Activated naive CD4-positive, alpha-beta T cell treated with anti-CD3 and anti-CD28 coated beads for 36 hours (primary cell): ENCODE measurements at places on chromosomes 1 and 21. TPM values are rescaled to one million over a fixed set of nuclear protein-coding genes. Genes with fewer than 3 reads are reported as not detected.

DNA sequence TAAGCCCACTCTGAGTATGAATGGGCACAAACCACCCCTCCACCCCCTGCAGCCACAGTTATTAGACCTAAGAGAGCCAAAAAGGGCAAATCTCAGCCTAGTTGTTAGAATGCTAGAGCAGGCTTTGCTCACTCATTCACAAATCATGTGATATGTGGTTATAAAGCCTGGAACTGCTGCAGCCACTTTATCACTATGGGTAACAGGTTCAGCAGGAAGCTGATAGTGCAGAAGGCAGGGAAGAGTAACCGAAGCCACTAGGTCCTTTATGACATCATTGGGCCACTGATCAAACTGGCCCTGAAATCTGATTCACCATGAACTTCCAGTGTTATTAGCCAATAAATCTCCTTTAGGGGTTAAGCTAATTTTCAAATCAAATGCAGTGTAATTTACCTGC, 134.7 kb downstream of the GRIK1 start:
- H3K36me3 ChIP-seq = no peaks in the 10 kb centered on the region
- no peak overlapping the region for H3K4me3 ChIP-seq
- H3K27me3 ChIP-seq = peaks cover 6% of the 10 kb centered on the region
- no peak for DNase-seq
- H3K4me1 ChIP-seq = no peaks in the 10 kb centered on the region
- no peak overlapping the region for H3K27ac ChIP-seq

NHLH2 gene
- total RNA-seq = not detected

PFDN2 gene
- total RNA-seq = 179 TPM

H6PD gene
- 7.8 TPM for total RNA-seq

GRCh38 chr1:244836135-244836521, 670 bp downstream of the COX20 start:
- H3K4me1 ChIP-seq = peaks cover 40% of the 10 kb centered on the region
- peak overlapping the region; percentile 97 for H3K27ac ChIP-seq
- H3K36me3 ChIP-seq = peaks cover 24% of the 10 kb centered on the region

AADACL4 gene
- total RNA-seq = not detected

DNA sequence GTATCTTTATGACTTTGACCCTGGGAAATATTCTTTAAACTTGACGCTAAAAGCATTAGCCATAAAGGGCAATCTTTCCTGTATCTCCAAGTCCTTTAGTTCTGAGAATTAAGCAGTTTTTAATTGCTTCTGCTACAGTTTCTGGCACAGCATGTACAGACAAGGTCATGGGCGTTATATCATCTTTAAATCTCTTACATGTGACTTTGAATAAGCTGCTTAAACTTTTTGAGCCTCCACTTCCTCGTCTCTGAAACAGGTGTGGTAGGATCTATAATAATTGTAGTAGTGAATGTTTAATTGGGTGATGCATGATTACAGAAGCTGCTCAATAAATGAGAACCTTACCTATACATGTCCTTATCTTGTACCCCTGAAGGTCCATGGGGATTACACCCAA, 153.4 kb downstream of the PLA2G4A start:
- H3K4me1 ChIP-seq = no peaks in the 10 kb centered on the region
- DNase-seq = no peak
- H3K36me3 ChIP-seq = no peaks in the 10 kb centered on the region
- no peak overlapping the region for H3K27ac ChIP-seq
- H3K4me3 ChIP-seq = no peak overlapping the region

DNA sequence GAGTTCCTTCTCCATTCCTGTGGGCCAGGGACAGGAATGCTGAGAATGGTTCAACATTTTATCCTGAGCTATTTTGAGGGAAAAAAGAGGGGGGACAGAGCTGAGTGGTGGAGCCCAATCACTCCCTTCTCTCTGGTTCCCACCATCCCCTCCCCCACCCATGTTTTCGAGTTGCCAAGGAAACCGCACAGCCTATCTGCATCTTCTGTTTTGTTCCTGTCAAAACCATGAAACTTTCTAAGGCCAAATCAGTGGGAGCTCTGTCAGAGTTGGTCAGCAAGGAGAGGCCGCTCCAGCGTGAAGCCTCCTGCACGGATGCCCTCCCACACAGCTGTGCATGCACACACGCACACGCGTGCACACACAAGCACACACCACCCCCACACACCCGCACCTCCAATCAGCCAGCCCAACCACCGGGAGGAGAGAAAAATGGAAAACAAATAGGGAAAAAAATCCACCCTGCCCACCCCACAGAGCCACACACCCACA, 54.5 kb upstream of the ATP2B4 start:
- H3K4me3 ChIP-seq = no peak overlapping the region
- no peak for DNase-seq
- H3K4me1 ChIP-seq = no peaks in the 10 kb centered on the region
- no peaks in the 10 kb centered on the region for H3K36me3 ChIP-seq
- no peak overlapping the region for H3K27ac ChIP-seq

OR6N1 gene
- not detected for total RNA-seq

DNA sequence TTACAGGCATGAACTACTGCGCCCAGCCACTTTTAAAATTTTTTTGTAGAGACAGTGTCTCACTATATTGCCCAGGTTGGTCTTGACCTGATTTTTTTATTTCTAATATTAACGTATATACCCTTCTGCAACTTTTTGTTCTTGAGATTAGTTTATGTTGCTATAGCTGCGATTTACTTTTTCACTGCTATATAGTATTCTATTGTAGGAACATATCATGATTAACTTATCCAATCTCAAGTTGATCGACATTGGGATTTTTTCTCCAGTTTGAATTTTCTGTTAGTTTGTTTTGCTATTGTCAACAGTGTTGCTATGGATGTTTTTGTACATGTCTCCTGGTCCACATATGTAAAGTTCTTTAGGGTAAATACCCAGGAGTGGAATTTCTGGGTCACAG, 35.4 kb downstream of the WASF2 start:
- peaks cover 3% of the 10 kb centered on the region for H3K36me3 ChIP-seq
- H3K4me3 ChIP-seq = no peak overlapping the region
- peak overlapping the region; percentile 71 for H3K27ac ChIP-seq

DNA sequence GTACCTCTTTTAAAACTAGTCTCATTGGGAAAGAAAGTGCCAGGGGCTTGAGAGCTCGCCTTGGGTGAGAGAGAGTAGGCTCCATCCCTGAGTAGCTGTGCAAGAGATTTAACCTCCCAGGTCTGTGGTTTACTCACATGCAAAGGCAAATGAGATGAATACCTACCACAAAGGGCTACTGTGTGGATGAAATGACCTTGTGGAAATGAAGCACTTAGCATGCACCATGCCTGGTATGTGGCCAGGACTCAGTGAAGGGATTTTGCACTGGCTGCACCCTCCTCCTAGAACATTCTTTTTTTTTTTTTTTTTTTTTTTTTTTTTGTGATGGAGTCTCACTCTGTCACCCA, 120.3 kb downstream of the PROX1 start:
- H3K27ac ChIP-seq = no peak overlapping the region
- no peak for DNase-seq
- no peaks in the 10 kb centered on the region for H3K36me3 ChIP-seq
- peaks cover 2% of the 10 kb centered on the region for H3K27me3 ChIP-seq

COL24A1 gene
- not detected for total RNA-seq

DNA sequence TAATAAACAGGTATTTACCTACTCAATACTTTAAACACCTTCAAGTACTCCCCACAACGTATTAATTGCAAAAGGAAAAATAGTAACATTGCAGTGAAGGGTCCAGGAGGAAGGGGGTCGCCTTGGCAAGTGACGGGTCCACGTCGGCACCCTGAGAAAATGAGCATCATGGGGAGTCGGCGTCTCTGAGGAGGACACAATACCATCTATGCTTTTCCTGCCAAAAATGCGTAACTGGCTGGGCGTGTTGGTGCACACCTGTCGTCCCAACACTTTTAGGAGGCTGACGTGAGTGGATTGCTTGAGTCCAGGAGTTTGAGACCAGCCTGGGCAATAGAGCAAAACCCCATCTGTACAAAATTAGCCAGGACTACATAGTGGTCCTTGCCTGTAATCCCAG, 7.3 kb downstream of the FTCD start:
- no peak overlapping the region for H3K27ac ChIP-seq
- H3K4me3 ChIP-seq = no peak overlapping the region
- H3K36me3 ChIP-seq = no peaks in the 10 kb centered on the region
- H3K27me3 ChIP-seq = no peaks in the 10 kb centered on the region
- peaks cover 13% of the 10 kb centered on the region for H3K4me1 ChIP-seq

DNA sequence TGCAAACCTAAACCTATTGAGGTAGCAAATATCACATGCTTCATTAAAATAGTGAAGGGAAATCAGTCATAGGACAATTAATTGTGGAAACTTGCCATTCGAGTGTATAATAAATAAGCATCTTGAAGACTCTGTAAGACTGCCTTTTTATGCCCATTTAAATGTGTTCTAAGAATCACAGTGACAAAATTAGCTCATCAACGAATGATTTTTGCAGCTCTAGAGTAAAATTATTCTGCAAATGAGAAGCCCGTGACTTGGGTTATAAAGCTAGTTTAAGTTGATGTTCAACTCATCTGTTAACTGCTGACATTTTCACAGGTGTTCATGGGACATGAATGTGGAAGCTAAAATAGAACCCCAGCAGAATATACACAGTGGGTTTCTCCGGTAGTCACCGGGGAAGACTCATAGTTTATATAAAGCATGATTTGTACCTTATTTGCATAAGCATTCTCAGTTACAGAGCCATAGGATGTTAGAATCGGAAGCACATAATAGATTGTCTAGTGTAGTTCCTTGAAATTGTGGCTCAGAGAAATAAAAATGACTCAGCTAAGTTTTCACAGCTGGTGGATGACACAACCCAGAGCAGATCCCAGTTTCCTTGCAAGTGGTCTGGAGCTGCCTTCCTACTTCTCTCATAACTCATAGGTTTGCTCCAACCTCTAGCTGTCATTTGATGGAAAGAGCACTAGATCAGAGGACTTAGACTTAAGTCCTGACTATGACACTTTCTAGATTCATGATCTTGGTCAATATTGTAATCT, 107.3 kb downstream of the UCHL5 start:
- no peak for DNase-seq
- no peaks in the 10 kb centered on the region for H3K27me3 ChIP-seq
- no peak overlapping the region for H3K27ac ChIP-seq
- H3K4me3 ChIP-seq = no peak overlapping the region
- peaks cover 3% of the 10 kb centered on the region for H3K36me3 ChIP-seq
- no peaks in the 10 kb centered on the region for H3K4me1 ChIP-seq

GCSAML gene
- not detected for total RNA-seq

NCMAP gene
- total RNA-seq = 0.20 TPM

KCNH1 gene
- total RNA-seq = not detected

GRCh38 chr1:156643778-156644092, 1.8 kb downstream of the BCAN start:
- peak; percentile 43 for DNase-seq
- no peak overlapping the region for H3K27ac ChIP-seq
- no peaks in the 10 kb centered on the region for H3K36me3 ChIP-seq

DNA sequence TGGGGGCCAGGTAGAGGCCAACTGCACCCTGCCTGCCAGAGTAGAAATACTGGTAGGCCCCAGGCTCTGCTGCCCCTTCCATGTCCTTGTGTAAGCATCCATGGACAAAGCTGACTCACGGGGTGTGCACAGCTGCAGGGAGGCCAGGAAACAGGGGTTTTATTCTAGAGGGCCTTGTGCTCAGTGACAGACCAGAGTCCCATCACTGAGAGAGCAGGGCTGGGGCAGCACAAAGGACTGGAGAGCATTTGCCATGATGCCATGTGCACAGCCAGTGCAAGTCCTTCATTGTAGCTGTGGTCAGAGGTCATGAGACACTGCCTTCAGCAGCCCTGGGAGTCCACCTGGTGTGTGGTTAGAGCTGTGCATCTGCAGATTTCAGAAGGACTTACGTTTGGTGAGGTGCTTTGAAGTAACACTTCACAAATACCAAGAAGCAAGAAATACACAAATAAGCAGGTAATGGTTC, 8.1 kb downstream of the ARF1 start:
- no peak for DNase-seq
- H3K4me1 ChIP-seq = peaks cover 79% of the 10 kb centered on the region
- no peaks in the 10 kb centered on the region for H3K27me3 ChIP-seq
- H3K36me3 ChIP-seq = peaks cover 56% of the 10 kb centered on the region
- H3K4me3 ChIP-seq = no peak overlapping the region
- H3K27ac ChIP-seq = peak overlapping the region; percentile 68

GPR25 gene
- total RNA-seq = not detected

GRCh38 chr1:118258975-118259374, 73.9 kb upstream of the SPAG17 start:
- H3K4me3 ChIP-seq = no peak overlapping the region
- H3K4me1 ChIP-seq = no peaks in the 10 kb centered on the region
- no peaks in the 10 kb centered on the region for H3K27me3 ChIP-seq

C1orf167 gene
- not detected for total RNA-seq

DNA sequence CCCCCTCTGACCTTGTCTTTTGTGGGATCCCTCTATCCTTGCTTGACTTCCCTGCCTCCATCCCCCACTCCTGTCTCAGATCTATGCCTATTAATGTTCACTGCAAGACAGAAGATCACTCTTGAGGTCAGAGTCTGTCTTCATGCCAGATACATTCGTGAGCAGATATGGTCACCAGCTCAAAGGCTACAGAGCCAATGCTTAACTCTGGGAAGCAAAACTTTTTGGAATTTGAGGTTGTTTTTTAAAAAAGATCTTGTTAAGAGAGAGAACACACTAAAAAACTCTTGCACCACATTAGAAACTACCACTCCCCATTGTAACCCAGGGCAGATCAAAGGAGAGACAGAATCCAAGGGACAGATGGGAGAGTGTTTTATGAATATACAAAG, 17.1 kb upstream of the A3GALT2 start:
- H3K27me3 ChIP-seq = no peaks in the 10 kb centered on the region
- H3K4me1 ChIP-seq = peaks cover 35% of the 10 kb centered on the region
- no peak overlapping the region for H3K27ac ChIP-seq
- H3K4me3 ChIP-seq = no peak overlapping the region
- no peak for DNase-seq
- peaks cover 2% of the 10 kb centered on the region for H3K36me3 ChIP-seq

DNA sequence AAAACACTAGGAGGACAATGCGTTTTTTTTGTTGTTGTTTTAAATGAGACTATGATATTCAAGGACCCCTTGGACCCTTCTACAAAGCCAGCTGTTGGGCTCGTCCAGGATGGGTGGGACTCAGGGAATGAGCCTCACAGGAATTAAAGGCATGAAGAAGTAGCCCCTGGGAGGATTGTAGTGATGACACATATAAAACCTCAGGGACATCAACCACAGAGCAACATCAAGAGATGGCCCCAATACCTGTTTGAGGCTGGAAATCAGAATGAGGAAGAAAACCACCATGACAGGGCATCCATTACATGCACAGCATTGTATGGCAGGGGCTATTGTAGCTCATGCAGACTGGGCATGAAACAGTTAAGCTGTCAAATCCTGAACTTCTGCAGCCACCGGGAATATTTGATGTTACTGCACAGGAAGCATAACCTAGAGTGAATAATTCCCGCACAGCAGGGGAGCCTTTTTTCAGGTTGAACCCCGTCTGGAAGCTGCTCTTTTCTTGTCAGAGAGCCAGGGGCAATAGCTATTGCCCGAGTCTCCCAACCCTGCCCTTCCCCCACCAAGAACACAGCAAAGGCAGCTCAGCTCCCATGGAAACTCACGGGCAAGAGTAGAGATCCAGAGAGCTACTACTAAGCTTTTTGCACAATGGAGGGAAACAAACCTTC, 140.2 kb upstream of the FGGY start:
- H3K4me1 ChIP-seq = no peaks in the 10 kb centered on the region
- no peaks in the 10 kb centered on the region for H3K36me3 ChIP-seq
- no peak overlapping the region for H3K4me3 ChIP-seq
- DNase-seq = no peak
- no peaks in the 10 kb centered on the region for H3K27me3 ChIP-seq
- no peak overlapping the region for H3K27ac ChIP-seq

TFF2 gene
- total RNA-seq = not detected
